H4 (cell line): ENCODE measurements at places on chromosomes 6 and 20. TPM values are rescaled to one million over a fixed set of nuclear protein-coding genes. Genes with fewer than 3 reads are reported as not detected.

Gene DEFB124
- not detected in 2 replicates for total RNA-seq

Gene IRF4
- total RNA-seq, result not detected in 2 replicates

Gene NOX3
- total RNA-seq, result not detected in 2 replicates

Gene RIPOR2
- not detected in 2 replicates for total RNA-seq

Gene RSPO3
- 0.10 TPM in 1 of 2 replicates, not detected in the other for total RNA-seq

Gene ZBTB12
- 0.62 and 0.70 TPM in 2 replicates for total RNA-seq

Gene LAMA5
- 4.4 and 4.5 TPM in 2 replicates for total RNA-seq

Gene ELOVL2
- total RNA-seq, result 0.58 and 0.85 TPM in 2 replicates

Gene PKIB
- total RNA-seq, result 3.1 and 5.2 TPM in 2 replicates

DNA sequence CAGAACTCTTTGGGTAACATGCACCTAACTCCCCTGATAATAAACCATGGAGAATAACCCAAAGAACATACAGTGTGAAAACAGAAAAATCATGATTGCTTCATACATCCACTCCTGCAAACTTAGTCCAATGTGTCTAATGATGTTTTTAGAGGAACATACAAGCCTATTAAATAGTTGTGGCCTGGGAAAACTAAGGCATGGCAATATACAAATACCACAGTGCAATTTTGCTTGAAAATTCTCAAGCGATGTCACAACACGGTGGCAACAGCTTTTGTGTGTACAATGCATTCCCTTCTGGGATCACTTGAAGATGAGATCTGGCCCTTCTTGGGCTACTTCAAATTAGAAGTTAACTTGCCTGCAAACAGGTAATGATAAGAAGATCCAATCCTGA lies 16.7 kb downstream of the MAP3K5 start:
- DNase-seq, result no peak

DNA sequence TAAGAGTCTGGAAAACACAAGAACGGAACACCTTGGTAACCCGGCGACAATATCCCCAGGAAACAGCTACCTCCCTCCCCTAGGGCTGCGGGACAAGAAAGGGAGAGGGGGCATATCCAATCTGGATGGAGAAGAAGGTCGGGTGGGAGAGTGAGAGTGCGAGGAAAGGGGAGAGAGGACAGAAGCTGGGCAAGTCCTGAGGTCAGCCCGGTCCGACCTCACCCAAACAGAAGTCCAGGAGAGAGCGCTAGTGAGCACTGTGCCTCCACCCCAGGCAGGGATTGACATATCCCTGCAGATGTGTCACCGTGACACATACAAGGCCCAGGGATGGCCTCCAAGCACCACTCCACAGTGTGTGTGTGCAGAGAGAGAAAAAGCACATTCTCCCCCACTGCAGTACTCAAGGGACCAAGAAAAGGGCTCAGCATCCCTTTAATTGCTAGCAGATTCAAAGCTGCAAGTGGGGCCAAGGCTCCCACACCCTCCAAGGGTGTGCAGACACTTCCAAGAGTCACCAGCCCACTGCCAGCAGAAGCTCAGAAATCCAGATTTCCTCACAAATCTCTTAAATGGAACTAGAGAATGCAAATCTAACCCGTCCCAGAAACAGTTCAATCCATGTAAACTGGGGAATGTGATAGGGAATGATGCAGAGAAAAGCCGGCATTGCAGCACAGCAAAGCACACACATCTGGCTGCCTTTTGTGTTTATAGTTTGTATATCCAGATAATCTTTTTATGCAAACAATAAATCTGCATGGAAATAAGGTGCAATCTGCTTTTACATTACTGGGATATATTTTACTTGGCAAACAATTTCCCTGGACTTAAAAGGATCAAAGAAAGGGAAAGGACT lies 3.1 kb downstream of the PXDC1 start:
- peak; percentile 69 for DNase-seq

- DNase-seq, result no peak
These were observed 72.1 kb downstream of the CCDC170 start for GRCh38 chr6:151565940-151566339.

DNA sequence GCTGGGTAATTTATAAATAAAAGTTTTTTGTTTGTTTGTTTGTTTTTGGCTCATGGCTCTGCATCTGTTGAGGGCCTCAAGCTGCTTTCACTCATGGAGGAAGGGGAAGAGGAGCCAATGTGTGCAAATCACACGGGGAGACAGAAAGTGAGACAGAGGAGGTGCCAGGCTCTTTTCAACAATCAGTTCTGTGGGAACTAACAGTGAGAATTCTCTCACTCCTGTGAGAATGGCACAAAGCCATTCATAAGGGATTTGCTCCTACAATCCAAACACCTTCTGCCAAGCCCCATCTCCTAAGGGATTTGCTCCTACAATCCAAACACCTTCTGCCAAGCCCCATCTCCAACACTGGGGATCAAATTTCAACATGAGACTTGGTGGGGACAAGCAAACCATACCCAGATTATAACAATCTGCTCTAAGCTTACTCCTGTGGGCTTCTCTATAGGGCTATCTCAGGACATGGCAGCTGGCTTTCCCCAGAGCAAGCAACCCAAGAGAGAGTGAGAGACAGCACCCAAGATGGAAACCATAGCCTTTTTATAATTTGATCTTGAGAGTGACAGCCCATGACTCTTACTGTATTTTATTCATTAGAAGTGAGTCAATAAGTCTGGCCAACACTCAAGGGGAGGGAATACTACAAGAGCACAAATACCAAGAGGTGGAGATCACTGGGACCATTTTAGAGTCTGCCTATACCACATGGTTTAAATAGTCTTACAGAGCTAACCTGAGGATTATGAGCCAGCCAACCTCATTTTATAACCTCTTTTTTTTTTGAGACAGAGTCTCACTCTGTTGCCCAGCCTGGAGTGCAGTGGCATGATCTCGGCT lies 22.8 kb upstream of the LRRC1 start:
- no peak for DNase-seq

DNA sequence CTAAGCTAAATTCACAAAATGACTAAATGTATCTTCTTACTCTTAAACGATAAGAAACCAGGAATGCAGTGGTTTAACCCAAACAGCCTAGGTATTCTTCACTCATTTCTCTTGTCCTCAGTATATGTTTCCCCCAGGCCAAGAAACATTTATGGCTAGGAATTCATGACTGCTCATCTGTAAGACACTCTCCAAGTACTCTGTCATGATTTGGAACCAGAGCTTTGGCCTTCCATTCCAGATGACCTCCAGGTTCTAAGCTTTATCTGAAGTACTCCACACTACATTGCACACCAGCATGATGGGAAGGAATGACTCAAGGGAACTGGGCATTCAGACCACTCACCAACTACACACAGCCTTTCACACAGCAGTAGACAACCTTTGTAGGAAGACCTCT lies 29.3 kb downstream of the NT5E start:
- DNase-seq, result no peak

- DNase-seq, result no peak
These were observed 319.1 kb downstream of the CD83 start for GRCh38 chr6:14436592-14437132.

GRCh38 chr6:20564777-20565176 lies 30.5 kb downstream of the CDKAL1 start:
- peak; percentile 34 for DNase-seq

GRCh38 chr20:62576815-62577489 lies 65.4 kb upstream of the SLCO4A1 start:
- no peak for DNase-seq

DNA sequence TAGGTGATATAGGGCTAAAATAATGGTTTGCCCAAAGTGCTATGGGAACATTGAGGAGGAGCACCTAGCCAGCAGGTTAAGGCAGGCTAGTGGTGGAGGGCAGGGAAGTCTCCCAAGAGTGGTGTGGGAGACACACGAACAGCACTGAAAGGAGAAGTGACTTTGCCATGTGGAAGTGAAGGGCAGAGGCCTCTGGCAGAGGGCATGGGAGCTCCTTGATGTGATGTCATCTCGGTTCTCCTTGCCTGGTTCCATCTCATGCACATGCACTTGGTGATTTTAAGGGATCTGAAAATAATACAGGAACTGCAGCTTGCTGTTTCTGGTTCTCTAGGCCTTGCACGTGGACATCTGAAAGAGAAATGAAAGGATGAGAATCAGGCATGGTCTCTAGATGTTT lies 4.7 kb upstream of the MAP3K4 start:
- no peak for DNase-seq

DNA sequence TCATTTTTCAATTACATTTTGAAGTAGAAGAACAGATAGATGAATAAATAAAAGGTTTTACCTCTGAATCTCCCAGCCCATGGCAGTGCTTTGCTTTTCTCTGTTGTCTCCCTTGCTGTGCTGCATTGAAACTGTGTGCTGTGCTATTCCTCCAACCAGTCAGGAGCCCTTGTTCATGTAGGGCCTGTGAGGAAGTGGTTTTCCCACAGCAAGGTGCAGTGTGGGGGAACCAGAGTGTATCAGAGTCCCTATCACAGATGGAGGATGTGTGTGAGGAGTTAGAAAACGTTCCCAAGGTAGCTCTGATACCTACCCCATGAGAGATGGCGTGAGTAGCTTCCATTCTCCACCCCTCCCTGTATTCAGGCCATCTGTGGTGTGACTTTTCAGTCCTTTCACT lies 72.8 kb upstream of the RALGAPA2 start:
- DNase-seq, result no peak

DNA sequence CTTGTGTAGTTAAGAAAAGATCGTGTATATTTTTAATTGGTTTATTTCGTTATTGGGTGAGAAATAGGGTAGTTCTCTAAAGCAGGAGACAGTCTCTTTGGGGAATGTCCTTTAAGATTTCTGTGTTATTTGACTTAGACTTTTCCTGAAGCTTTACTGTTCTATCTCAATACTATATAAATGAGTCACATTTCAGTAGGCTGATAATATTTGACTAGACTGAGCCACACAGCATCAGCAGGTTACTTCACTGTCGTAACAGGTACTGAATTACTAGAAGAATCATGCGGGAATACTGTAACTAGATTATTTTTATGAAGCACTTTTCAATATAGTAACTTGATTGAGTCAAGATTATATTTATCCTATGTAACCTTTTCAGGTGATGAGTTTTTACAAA lies 1.4 kb downstream of the SMAP1 start:
- no peak for DNase-seq

- DNase-seq, result no peak
These were observed 725 bp downstream of the BTBD3 start for GRCh38 chr20:11918391-11918845.

DNA sequence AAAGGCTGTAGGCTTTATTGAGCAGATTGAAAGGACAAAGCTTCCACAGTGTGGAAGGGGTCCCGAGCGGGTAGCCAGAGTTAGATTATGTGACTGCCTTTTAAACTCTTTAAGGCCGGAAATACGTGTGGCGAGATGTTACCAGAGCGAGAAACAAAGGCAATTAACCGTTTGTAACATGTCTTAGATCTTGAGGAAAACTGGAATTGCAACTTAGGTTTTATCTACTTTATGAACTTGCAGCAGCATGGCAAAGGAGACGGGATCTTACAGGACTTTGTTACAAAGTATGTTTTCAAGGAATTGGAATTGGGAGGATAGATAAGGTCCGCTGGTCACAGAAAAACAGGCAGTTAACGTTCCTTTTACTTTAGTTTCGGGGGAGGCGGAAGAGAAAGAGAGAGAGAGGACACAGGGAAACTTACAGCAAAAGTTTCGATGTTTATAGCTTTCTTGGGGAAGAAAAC lies 594.7 kb upstream of the ADGRB3 start:
- DNase-seq, result no peak

- no peak for DNase-seq
These were observed 286.8 kb downstream of the CDH4 start for GRCh38 chr20:61538943-61539265.
